ENCODE measurements at places on chromosomes 5 and 9.

DNA sequence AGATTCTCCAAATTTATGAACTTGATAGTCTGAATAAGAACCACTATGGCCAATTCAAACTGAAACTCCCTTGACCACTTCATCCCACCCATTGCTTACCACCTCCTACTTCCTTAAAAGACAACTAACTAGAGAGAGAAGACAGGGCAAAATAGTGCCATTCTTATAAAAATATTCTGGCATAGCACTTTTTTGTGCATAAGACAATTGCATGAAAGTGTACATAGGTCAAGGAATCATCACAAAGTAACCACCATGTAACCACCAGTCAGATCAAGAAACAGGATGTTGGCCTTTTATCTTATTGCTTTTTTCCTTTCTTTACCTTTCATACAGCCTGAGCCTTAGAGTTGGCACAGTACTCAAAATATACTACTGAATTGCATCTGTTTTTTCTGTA lies 8.1 kb upstream of the ARSB start:
- no peak for DNase-seq

GRCh38 chr5:25029004-25029403 lies 384.2 kb upstream of the CDH10 start:
- no peak for DNase-seq

DNA sequence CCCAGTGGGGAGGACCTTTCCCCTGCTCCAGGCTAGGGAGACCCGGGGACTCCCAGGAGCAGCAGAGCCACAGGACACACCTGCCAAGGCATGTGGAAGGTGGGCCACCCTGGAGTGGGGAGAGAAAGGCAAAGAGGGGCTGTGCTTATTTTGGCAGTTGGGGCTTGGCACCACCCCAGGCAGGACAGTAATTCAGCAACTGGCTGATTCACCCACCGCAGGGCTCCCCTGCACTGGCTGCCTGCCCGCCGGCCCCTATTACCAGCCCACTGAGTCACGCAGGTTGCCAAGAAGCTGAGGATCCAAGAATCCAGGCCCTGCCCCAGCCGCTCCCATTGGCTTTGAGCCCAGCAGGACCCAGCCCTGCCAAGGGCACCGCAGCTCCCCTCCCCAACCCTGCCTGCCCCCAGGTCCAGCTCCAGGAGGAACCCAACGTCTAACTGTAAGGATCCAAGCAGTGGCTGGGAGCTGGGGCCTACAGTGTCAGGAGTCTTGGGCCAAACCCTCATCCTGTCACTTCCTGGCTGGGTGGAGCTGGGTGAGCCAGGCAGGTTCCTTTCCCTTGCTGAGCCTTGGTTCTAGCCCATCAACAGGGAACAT lies 14.2 kb upstream of the RALGDS start:
- DNase-seq, result no peak

- DNase-seq, result no peak
Observed at GRCh38 chr9:132679946-132680625, 9.8 kb downstream of the GTF3C4 start.

- DNase-seq, result no peak
Observed at GRCh38 chr9:121345070-121345469, 25.0 kb downstream of the STOM start.

- DNase-seq, result no peak
Observed at GRCh38 chr9:4145482-4145881, 154.4 kb downstream of the GLIS3 start.

- no peak for DNase-seq
Observed at GRCh38 chr5:17269201-17269600, 51.8 kb downstream of the BASP1 start.

- no peak for DNase-seq
Observed at GRCh38 chr9:129850821-129851550, 15.7 kb downstream of the USP20 start.

DNA sequence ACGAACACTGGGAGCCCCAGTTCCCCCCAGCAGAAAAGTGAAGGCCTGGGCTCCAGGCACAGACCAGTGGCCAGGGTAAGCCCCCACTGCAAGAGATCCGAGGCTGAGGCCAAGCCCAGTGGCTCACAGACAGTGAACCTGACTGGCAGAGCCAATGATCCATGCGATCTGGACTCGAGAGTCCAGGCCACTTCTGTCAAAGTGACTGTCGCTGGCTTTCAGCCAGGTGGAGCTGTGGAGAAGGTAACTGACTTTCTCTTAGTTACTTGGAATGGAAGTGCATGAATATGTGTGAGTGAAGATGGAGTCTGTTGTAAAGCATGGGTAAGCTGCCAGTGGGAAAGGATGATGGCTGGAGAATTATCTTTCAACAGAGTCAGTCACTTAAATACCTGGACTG lies 99.7 kb downstream of the GOLPH3 start:
- peak; percentile 41 for DNase-seq

- no peak for DNase-seq
Observed at GRCh38 chr5:143051244-143052058, 281.3 kb downstream of the ARHGAP26 start.

DNA sequence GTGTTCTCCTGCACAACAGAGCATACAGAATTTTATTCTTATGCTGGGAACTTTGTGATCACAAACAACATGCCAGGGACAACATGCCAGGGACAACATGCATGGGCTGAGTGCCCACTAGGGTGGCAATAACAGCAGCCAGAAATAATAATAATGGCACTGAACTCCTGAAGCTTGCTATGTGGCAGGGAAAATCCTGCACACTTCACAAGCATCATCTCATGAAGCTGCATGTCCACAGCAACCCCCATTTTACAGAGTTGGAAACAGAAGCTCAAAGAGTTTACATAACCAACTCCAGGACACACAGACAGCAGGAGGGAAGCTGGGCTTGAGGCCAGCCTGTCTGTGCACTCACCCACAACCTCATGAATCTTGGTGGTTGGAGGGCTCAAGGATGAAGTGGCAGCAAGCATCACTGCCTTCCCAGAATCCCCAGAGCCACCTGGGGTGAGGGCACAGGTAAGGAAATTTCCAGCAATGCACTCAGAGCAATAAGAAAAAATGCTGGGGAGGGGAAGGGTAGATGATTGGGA lies 111.4 kb downstream of the GABBR2 start:
- no peak for DNase-seq

- no peak for DNase-seq
Observed at GRCh38 chr5:42919600-42919999, 107.9 kb upstream of the SELENOP start.

- no peak for DNase-seq
Observed at GRCh38 chr9:93059715-93060578, 1.4 kb downstream of the SUSD3 start.

- no peak for DNase-seq
Observed at GRCh38 chr5:6754766-6755165, 41.5 kb downstream of the TENT4A start.
